Fibroblast of lung (primary cell): ENCODE measurements at places on chromosomes 3 and 15. TPM values are rescaled to one million over a fixed set of nuclear protein-coding genes. Genes with fewer than 3 reads are reported as not detected.

The CCDC13 gene
- polyA plus RNA-seq = 0.41 and 0.43 TPM in 2 replicates

The KBTBD8 gene
- polyA plus RNA-seq = 1.1 and 4.2 TPM in 2 replicates

The RTP3 gene
- polyA plus RNA-seq = not detected in 2 replicates

The ZNF662 gene
- polyA plus RNA-seq = 0.69 and 1.2 TPM in 2 replicates

The ESYT3 gene
- 0.11 TPM in 1 of 2 replicates, not detected in the other for polyA plus RNA-seq

- H3K36me3 ChIP-seq = no peaks in the 10 kb centered on the region
- H3K4me1 ChIP-seq = peaks cover 14% of the 10 kb centered on the region
- no peaks in the 10 kb centered on the region for H3K27me3 ChIP-seq
- H3K27ac ChIP-seq = no peak overlapping the region
These were observed 2.2 kb upstream of the MUSTN1 start for GRCh38 chr3:52836986-52837385.

DNA sequence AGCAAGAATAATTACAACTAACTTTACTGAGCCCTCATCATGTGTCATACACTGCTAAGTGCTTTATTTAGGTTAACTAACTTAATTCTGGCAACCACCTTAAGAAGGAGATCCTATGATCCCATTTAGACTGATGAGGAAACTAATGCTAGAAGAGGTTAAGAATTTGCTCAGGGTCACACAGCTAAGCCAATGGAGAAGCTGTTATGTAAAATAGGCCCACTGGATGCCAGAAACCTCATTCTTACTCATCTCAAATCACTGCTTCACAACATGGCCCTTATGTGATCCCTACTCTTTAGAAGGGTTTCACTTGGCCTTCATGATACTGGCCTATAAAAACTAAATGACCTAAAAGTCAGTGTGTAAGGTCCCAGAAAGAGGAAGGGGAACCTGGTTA lies 41.2 kb downstream of the IMPG2 start:
- peaks cover 2% of the 10 kb centered on the region for H3K4me1 ChIP-seq
- no peak overlapping the region for H3K27ac ChIP-seq
- no peaks in the 10 kb centered on the region for H3K36me3 ChIP-seq
- no peak overlapping the region for H3K4me3 ChIP-seq
- peak; percentile 57 for DNase-seq

GRCh38 chr15:67080900-67081431 lies 15.6 kb downstream of the SMAD3 start:
- H3K4me3 ChIP-seq = no peak overlapping the region
- peaks cover 75% of the 10 kb centered on the region for H3K4me1 ChIP-seq
- peaks cover 13% of the 10 kb centered on the region for H3K36me3 ChIP-seq
- H3K27ac ChIP-seq = peak overlapping the region; percentile 81
- DNase-seq = peak; percentile 63

DNA sequence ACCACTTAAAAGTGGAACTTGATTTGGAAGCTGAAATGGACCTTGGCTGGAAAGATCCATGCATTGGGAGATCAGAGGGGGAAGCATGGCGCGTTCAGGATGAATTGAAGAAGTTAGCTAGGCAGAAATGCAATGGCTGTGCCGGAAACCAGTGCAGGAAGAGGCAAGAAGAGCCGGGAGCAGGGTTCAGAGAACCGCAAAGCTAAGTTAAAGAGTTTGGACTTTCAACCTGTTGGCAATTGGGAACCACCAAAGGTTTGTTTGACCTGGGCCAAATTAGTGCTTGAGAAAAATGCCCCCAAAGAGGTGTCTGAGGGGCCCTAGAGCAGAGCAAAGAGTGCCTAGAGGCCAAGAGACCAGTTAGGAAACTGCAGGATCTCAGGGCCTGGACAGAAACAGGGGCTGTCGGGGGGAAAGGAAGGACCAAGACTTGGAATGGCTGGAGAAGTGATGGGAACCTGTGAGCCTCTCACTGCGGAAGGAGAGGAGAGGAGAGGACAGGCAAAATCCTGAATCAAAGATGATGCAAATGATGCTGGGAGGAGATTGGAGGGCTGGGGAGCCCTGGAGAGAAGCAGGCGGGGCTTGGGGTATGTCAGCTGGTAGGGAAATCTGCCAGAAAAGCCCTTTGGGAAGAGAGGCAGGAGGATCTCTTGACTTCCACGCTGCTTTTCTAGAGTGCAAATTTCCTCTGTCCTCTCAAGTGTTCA lies 49.3 kb downstream of the FAM174B start:
- DNase-seq = no peak
- H3K36me3 ChIP-seq = no peaks in the 10 kb centered on the region
- no peak overlapping the region for H3K4me3 ChIP-seq
- H3K27ac ChIP-seq = no peak overlapping the region
- H3K27me3 ChIP-seq = no peaks in the 10 kb centered on the region

GRCh38 chr3:146974001-146974400 lies 368.9 kb upstream of the PLSCR5 start:
- H3K4me3 ChIP-seq = no peak overlapping the region
- no peak for DNase-seq
- no peak overlapping the region for H3K27ac ChIP-seq
- no peaks in the 10 kb centered on the region for H3K36me3 ChIP-seq

GRCh38 chr3:16240229-16241023 lies 24.3 kb downstream of the DPH3 start:
- no peak overlapping the region for H3K4me3 ChIP-seq
- no peak overlapping the region for H3K27ac ChIP-seq
- no peaks in the 10 kb centered on the region for H3K27me3 ChIP-seq
- DNase-seq = peak; percentile 86

DNA sequence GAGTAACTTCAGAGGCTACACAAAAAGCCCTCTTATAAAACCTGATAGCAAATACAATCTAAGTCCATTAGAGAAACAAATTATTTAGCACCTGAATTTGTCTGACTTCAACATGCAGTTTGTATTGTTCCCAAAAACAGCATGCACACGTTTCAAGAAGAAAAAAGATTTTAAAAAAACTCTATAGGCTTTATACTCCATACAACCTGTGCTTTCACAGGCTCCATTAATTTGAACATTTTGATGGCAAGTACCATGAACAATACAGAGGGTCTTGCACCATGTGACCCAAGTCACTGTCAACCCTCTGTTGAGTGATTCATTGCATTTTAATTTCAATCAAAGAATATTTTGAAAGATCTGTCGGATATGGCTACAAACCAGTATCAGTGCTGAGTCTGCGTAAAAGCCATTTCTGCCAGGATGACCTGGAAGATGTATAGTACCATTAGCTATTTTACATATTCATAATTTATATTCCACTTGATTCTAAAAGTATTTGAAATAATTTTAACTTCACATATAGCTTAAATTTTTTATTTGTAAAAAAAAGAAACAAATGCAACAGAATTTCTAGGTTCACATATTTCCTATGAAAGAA lies 13.2 kb downstream of the ANXA2 start:
- no peak for DNase-seq
- H3K27me3 ChIP-seq = no peaks in the 10 kb centered on the region
- H3K36me3 ChIP-seq = peaks cover 21% of the 10 kb centered on the region
- H3K4me1 ChIP-seq = peaks cover 26% of the 10 kb centered on the region

DNA sequence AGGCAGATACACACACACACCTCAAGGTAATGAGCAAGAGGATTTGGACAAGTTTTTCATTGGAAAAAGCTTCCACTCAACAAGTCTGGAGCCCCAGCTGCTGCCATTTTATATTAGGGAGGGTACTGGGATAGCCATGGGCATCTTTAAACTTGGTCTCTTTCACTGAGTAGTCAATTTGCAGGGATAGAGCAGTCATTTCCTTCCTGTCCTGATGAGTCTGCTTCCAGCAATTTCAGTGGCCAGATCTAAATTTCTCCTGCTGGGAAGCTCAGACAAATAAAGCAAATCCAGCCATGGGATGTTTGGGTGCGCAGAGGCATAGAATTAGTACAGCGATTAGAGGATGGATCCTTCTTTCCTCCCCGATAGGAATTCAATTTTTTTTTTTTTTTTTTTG lies 874 bp upstream of the ERC2 start:
- H3K4me3 ChIP-seq = no peak overlapping the region
- no peaks in the 10 kb centered on the region for H3K4me1 ChIP-seq
- DNase-seq = no peak
- peaks cover 8% of the 10 kb centered on the region for H3K27me3 ChIP-seq
- H3K36me3 ChIP-seq = no peaks in the 10 kb centered on the region

- peak; percentile 63 for DNase-seq
- peak overlapping the region; percentile 34 for H3K4me3 ChIP-seq
- no peaks in the 10 kb centered on the region for H3K4me1 ChIP-seq
- no peaks in the 10 kb centered on the region for H3K36me3 ChIP-seq
These were observed 689.9 kb downstream of the TUSC7 start for GRCh38 chr3:117399311-117400078.

DNA sequence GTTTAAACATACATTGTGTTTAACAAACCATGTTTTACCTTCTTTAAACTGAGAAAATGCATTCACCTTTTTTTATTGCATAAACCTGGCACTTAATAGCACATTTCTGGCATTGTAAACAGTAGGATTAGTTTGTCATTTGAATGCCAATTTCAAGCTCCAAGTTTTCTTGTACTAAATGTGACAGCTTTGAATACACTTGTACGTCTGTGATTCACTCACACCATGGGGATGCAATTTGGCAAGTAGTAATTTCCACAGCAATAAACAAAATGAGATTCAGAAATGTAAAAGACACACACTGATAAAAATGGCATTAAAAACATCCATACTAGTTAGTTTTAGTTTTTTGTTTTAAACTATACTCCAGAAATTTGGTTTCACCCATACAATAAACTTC lies 598.9 kb downstream of the SI start:
- H3K36me3 ChIP-seq = no peaks in the 10 kb centered on the region
- H3K4me1 ChIP-seq = no peaks in the 10 kb centered on the region
- H3K27ac ChIP-seq = no peak overlapping the region
- H3K4me3 ChIP-seq = no peak overlapping the region
- no peaks in the 10 kb centered on the region for H3K27me3 ChIP-seq

DNA sequence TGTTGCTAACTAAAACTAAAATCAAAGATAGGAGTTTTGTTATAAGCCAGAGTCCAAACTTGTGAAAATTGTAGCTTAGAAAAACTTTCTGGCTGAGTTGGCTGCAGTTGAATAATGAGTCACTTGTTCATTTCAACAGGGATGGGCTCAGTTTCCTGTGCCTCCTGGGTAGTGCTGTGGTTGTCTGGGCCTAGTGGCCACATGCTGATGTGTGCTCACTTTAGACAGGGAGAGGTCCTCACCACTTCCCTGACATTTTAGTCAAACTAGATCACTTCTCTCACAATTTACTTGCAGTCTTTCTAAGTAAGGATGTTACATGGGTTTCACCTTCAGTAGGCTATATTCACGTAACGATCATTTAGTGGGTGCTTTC lies 6.3 kb upstream of the UBE2Q2 start:
- H3K4me3 ChIP-seq = no peak overlapping the region
- H3K36me3 ChIP-seq = no peaks in the 10 kb centered on the region
- no peaks in the 10 kb centered on the region for H3K27me3 ChIP-seq
- peaks cover 4% of the 10 kb centered on the region for H3K4me1 ChIP-seq
